ENCODE measurements at places on chromosomes 4 and X.

- DNase-seq: peak; percentile 59
Observed at GRCh38 chr4:5524446-5525299, 183.7 kb downstream of the EVC2 start.

DNA sequence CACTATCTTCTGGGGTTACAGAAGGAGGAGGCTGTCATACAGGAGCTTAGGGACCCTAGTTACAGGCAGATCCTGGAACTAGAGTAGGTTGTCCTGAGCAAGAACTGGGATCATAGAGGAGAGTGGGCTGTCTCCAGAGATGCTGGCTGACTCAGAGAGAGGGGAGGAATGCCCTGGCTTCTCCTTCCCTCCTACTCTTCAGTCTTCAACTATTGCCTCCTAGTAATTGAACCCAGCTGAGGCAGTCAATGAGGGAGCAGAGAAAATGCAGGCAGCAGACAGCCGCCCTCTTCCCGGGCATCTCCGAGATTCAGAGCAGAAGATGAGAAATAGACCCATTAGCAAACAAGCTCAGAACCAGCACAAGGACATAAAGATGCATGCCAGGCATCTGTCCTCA is 118.3 kb upstream of the PDE5A start:
- no peak for DNase-seq

DNA sequence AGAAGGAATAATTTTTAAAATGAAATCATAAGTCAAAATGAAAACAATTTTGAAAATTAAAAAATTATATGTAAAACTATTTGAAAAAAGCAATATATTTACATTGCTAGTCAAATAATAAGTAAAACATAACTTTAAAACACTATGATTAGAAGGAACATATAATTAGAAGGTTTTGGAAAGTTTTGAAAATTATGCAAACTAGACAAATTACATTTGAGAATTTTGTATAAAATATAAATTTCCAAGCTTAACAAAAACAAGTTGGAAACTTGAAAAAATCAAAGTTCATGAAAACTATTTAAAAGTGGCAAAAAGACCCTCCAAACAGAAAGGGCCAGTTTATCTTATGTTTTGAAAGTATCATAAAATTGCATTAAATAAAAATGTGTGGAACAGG is 67.6 kb upstream of the TLL1 start:
- DNase-seq: no peak

- no peak for DNase-seq
Observed at GRCh38 chr4:152709675-152710438, 30.1 kb upstream of the TMEM154 start.

DNA sequence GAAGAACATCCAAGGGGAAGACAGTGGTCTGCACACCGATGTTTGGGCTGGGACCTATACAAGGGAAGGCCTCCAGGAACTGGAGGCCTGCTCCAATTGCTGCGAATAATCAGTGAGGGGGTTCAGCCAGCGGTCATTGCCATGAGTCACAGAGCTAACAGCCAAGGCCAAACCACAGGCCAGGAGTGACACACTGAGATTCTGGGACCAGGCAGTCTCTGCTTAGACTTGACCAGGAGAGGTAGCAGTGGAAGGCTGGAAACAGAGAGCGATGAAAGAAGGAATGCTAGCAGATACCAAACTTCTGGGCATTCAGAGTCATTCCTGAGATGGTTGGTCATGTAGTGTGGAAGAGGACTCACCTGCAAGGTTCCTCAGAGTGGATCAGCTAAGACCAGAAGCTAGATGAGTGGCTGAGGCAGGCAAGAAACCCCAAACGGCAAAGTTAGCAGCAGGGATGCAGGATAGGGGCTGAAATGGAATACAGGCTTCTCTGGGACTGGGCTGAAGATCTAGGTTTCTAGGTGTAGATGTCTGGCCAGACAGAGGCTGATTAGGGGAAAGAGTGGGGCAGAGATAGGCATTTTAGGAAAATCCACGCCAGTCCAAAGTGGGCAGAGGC is 54.7 kb downstream of the CNGA2 start:
- DNase-seq: no peak

DNA sequence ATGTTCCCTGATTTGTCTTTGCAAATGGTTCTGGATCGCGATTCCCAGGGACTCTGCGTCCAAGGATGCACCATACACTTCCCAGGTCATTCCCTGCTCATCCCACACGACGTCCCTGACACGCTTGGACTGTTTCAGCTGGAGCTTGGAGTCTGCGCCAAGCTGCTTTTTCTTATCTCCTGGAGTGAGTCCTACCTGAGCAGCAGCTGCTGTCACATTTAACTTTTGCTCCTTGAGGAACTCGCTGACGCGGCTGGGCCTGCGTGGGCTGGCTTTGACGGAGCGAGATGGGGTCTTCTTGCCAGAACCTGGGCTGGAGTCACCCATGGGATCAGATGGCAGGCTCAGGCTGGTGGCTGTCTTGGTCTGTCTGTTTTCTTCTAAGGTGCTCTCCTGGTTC is 59.6 kb downstream of the GPRIN3 start:
- DNase-seq: no peak

GRCh38 chr4:10069075-10069642 is 47.4 kb downstream of the WDR1 start:
- DNase-seq: no peak

DNA sequence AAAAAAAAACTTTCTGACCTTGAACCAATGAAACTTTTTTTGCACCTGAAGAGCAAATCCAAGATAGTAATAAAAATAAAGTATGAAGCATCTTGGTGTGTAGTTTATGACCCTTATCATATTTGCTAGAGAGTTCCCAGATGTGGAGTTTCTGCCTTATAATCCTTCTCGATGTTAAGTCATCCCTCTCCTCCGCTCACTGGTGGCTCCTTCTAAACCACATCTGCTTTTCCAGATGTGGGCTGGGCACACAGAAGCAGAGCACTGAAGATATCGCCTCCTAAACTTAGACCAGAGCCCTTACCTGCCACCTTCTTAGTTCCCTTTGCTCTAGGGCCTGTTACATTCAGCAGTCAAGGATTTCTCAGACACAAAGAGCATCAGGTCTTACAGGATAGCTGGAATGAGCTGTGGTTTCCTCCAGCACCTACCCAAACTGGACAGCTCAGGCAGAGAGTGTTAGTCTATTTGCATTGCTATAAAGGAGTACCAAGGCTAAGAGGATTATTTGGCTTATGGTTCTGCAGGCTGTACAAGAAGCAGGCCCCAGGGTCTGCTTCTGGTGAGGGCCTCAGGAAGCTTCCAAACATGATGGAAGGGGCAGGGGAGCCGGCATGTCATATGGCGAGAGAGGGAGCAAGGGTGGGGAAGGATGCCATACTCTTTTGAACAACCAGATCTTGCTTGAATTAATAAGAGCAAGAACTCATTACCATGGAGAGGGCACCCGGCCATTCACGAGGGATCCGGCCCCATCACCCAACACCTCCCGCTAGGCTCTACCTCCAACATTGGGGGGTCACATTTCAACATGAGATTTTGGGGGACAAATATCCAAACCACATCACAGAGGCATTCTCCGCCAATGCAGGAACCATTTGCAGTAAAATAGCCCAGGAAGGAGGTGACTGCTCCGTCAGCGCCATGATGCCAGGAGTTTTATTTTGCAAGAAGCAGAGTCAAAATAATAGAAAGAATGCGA is 75.6 kb upstream of the HELT start:
- DNase-seq: no peak

Data from NCI-H1092 (cell line).